ENCODE measurements at places on chromosomes 7 and 10.

- DNase-seq: no peak
These were observed 255.9 kb downstream of the USP6NL start for GRCh38 chr10:11355592-11355991.

DNA sequence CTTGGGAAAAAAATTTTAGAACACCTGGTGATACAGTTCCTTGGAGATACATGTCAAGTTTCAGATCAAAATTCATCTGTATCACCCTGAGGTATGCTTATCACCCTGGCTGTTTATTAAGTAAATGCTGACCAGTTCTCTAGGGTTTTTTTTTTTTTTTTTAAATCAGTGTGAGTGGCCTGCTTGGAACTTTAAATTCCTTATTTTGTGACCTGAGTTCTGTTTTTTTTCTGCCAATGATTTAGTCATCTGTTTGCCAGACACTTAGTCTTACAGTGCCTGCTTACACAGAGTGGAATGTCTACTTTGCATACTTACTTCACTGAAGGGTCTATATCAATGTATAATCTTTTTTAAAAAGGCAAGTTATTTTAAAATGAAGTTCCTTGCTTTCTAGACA is 1.8 kb downstream of the TSPAN13 start:
- no peak for DNase-seq

DNA sequence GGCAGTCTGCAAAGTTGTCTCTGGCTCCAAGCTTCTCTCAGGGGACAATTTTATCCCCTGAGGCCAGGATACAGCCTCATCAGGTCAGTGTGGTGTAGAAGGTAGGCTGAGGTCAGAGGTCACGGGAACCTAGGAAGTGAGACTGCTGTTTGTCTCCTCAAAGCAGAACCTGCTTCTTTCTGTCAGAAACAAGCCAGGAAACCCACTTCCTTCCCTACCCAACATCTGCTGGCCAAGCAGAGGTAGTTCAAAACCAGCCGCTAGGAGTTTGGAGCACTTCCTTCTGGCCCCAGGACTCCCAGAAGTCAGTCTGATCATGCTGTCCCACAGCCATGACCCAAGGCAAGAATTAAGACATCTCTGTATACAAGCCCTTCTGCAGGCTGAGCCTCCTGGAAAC is 12.2 kb downstream of the CLRN3 start:
- no peak for DNase-seq

DNA sequence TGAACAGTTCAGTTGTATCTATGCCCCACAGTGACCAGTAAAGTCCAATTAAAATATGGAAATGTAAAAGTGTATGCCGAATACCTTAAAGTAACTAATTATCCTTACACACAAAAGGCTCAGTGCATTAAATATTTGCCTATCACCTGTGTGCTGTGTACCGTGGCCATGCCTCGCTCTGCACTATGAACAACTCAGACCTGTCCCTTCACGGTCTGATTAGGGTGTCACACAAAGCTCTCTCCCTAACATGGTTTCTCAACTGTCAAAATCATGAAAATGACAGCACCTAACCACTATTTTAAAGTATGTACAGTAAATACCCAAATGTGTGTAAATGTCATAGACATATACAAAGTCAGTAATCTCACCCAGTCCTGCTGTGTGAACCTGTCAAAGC is 43.1 kb downstream of the STK17A start:
- DNase-seq: no peak

DNA sequence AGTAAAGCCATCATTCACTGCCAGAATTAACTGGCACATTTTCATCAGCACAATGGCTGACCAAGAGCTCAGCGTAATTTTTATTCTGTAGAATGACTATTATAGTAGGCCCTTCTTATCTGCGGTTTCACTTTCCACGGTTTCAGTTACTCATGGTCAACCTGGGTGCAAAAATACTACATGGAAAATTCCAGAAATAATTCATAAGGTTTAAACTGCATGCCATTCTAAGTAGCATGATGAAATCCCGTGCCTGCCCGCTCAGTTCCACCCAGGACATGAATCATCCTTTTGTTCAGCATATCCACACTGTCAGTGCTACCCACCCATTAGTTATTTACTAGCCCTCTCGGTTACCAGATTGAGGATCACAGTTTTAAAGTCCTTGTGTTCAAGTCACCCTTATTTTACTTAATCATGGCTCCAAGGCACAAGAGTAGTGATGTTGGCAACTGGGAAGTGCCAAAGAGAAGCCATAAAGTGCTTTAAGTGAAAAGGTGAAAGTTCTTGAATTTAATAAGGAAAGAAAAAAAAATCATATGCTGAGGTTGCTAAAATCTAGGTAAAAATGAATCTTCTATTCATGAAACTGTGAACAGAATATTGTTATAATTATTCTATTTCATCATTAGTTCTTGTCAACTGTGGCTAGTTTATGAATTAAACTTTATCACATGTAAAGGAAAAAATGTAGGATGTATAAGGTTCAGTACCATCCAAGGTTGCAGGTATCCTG is 204.9 kb downstream of the DOCK4 start:
- DNase-seq: no peak

DNA sequence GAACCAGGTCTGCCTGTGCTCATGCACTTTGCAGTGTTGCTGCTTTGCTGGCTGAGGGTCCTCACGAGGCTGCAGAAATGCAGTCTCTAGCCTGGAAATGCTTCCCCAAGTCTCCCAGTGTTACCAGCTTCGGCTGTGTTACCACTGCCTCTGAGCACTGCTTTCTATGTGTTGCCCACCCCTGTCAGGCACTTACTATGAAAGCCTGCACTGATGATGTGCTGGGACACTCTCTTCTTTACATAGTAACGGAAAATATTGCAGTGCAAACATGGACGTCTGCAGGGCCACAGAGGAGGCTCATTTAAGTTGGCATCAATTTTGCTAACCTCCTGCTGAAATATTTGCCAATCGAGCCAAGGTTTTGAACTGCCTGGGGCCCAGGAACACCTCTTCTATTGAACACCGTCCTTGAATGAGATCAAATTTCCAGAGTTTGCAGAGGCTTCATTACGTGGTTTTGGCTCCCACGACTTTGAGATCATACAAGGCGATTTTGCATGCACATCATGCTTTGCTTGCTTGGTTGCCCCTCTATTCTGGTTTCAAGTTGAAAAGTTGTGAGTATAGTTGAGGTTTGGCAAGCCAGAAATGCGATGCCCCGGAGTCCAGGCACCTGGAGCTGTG is 404.7 kb upstream of the PODXL start:
- no peak for DNase-seq

- no peak for DNase-seq
These were observed 71.4 kb downstream of the NEURL1 start for GRCh38 chr10:103564776-103565520.

DNA sequence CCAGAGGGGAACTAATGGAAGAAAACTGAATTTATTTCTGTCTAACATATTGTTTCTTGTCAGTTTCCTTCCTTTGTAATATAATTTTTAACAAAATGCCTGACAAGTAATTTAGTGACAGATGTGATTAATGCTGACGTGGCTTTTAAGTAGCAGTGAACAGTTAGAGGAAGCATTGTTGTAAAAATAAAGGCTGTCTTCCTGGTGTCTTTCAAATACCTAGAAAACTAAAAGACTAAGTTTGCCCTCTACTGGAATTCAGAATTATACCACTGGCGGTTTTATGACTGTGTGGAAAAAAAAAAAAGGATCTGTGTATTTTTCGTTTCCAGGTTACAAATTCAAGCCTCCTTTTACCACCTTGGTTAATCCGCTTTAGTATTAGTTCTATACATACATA is 217.1 kb upstream of the DPP6 start:
- no peak for DNase-seq

DNA sequence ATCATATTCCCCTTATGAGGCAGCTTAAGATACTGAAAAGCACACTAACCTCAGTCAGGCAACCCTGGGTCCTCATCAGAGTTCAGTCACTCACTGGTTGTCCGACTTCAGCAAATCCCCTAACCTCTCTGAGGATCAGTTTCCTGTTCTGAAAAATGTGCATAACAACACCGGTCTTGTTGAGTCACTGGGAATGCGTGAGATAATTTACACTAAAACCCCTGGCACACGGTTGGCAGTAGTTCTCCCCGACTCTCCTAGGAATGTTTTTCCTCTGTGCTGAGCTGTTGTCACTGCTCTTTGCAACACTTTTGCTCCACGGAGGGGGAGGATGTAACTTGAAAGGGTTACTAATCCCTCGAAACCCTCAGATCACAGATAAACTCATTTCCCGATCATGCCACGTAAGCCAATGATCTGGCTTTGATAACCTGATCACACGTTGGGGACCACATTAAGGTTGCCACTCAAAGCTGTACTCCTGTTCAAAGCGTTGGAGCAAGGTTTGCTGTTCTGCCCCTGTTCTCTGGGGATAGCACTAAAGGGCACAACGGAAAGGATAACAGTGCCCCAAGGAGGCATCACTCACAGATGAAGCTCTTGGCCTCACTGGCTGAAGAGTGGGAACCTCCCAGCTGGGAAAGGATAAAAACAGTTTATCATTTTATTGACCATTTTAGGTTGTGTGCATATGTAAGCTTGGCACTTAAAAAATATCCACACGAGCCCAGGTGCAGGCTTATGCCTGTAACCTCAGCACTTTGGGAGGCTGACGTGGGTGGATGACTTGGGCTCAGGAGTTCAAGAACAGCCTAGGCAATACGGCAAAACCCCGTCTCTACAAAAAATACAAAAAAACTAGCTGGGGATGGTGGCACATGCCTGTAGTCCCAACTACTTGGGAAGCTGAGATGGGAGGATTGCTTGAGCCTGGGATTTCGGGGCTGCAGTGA is 5.0 kb upstream of the RBM17 start:
- peak; percentile 37 for DNase-seq

DNA sequence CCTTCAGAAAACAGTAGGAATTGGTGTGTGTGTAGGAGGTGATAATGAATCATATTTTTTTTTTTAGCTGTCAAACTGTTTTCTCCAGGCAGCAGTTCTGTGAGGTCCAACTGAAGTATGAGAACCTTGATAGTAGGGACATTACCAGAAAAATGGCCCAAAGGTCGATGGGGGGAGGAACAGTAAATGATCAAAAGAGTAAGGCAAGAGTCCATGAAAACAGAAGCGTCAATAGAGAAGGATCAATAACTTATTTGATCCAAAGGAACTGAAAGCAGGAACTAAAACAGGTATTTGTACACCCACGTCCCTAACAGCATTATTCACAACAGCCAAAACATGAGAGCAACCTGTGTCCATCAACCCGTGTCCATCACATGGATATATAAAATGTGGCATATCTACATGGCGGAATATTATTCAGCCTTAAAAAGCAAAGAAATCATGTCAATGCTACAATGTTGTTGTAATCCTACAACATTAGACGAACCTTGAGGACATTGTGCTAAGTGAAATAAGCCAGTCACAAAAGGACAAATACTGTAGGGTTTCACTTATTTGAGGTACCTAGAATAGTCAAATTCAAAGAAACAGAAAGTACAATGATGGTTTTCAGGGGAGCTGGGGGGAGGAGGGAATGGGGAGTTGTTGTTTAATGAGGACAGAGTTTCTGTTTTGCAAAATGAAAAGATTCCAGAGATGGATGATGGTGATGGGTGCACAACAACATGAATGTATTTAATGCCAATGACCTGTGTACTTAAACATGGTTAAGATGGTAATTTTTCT is 214.0 kb upstream of the KLF14 start:
- DNase-seq: no peak

DNA sequence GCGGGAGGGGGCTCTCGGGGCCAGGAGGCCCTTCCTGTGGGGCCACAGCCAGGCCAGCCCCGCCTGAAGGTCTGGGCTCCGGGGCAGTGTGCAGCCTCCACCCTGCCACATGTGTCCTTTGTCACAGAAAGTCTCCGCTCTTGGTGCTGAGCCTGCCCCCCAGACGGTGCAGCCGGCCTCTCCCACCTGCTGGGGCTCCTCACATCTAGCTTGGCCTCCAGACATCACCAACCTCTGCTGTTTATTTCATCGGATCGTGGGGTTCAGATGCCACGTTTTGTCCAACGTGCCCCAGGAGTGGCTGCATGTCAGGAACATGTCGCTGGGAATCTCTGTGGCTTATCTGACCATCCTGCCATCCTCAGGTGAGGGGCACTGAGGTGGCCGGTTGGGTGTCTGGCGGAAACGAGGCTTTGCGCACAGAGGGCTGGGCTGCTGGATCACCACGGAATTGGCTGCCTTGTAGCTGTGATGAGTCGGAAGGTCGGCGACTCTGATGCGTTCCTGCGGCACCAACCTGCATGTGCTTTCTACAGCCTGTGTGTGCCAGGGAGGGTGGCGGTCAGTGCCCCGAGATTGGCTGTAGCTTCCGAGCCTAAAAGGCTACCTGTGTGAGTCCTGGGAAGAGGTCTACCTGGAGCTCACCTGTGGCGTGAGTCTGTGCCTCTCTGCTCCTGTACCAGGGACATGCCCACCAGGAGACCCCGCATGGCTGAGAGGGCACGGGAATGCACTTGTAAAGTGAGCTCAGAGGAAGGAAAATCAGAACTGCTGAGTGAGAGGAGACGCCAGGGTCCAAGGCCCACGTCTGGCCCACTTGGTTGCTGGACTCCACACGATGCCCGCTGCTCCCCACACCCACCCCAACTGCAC is 316.4 kb downstream of the DNAJB6 start:
- DNase-seq: no peak

GRCh38 chr7:131444683-131445082 is 111.7 kb downstream of the PODXL start:
- DNase-seq: no peak

- no peak for DNase-seq
These were observed 331.5 kb downstream of the CXCL12 start for GRCh38 chr10:44053391-44053790.

- no peak for DNase-seq
These were observed 200.5 kb downstream of the KIF20B start for GRCh38 chr10:89901895-89902294.

DNA sequence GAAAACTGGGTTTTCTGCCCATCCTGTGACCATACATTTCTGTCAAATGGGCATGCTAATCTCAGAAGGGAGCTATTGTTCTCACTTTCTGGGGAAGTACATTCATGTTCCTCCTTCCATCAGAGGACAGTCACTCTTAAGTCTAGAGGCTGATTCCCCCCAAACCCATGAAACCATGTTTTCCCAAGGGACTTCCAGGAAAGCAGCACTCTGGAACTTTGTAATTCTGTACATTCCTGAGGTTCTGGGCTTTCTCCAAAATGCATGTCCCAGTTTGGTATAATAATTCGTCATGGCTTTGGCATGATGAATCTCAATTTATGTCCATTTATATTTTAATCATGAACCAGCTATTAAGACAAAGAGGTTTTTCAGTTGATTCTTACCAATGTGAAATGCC is 688.1 kb downstream of the LRMDA start:
- DNase-seq: no peak
